ENCODE measurements at places on chromosomes 11 and 22.

DNA sequence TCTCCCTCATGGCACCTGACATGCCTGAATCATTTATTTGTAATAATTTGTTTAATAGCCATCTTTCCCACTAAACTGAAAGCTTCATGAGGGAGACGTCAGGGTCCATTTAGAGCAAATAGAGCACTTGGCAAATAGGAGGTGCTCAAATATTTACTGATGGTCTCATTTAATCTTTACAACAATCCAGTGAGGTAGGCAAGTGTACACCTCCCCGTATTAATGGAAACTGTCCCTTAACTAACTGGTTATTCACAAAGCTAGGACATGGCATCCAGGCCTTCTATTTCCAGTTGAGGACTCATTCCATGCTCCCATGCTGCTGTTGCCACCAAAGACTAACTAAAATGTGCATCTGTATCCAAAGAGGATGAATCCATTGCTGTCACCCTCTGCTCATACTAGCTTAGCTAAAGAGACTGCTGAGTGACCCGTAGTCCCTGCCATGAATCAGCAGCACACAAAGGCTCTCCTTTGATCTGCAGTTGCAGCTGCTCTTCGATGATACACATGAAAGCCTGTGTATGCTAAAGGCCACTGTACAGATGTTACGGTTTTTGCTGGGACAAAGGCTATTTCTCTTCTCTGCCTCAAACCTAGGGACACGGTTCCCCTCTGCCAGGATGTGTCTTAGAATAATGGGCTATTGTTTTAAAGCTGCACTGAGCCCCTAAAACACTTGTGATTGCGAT is 82.6 kb downstream of the RAB30 start:
- no peak for DNase-seq

GRCh38 chr11:73011126-73011817 is 130.8 kb downstream of the FCHSD2 start:
- no peak for DNase-seq

GRCh38 chr22:31950226-31950625 is 5.9 kb downstream of the YWHAH start:
- DNase-seq: no peak

- no peak for DNase-seq
These were observed 59.0 kb downstream of the THAP12 start for GRCh38 chr11:76321820-76322524.

DNA sequence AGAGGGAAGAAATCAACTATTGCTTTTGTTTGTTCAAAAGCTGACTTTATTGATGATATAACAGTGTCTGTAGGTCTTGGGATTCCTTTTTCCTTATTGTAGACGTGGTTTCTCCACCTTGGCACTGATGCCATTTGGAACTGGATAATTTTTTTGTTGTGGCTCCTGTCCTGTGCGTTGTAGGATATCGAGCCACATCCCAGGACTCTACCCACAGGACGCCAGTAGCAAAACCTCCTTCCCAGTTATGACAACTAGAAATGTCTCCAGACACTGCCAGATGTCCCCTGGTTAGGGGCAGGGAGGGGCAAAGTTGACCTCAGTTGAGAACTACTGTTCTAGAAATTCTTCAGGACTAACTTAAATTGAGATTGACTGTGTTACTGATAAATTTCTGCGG is 45.8 kb downstream of the ZNRF3 start:
- no peak for DNase-seq

DNA sequence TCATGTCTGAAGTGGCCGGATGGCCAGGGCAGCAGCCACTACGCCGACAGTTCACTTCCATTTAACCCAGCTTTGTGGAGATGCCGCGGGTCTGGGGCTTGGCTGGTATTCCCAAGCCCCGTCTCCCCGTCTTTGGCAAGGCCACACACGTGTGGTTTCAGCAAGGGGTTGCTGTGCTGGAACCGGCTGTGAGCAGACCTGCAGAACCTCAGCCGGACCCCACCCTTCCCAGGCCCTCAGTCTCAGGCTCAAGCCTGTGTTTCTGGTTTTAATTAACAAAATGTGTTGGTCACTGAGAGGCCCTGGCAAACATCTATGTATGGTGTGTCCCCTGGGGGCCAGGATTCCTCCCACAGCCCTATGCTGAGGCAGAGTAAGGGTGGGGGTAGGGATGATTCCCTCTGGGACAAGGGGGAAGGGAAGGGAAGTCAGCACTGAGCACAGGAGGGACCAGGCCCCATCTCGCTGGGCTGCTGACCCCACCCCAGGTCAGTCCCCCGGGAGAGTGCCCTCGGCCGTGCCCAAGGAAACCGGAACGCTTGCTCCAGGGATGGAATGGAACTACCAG is 9.3 kb downstream of the OSBPL5 start:
- no peak for DNase-seq
